NCI-H82 (cell line): ENCODE measurements at places on chromosomes 4 and X.

DNA sequence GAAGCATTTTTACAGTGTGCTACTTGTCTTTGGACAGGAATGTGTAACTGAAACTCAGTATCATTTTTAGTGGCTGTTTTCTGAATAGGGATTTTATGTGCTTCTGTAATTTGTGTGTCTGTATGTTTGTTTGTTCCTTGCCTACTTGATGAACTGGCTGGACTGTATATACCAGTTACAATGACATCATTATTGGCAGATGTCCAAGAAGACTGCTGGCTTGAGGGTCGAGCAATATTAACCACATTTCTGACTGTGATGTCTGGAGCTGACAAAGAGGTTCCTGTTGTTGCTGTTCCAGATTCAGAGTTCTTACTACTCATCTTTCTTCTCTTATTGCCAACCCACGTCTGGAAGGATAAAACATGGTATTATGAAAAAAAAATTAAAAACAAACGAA lies 33.0 kb downstream of the HDX start:
- DNase-seq, result peak; percentile 55

GRCh38 chr4:1369479-1370079 lies 22.6 kb downstream of the UVSSA start:
- DNase-seq, result peak; percentile 11

DNA sequence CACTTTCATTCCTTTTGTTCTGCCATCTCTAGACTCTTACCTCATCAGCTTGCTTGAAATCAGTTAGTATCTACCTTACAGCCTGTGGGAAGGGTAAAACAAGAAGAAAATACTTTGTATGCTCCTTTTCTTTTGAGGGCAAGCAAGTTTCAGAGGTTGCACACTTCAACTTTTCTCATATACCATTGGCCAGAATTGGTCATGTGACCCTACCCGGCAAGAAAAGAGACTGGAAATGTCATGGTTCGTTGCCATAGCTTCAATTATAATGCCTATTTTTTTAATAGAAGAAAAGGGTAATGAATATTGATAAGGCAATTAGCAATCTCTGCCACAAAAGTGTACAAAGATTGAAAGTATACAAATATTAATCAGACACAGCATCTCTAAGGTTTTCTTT lies 346.7 kb upstream of the TACR3 start:
- DNase-seq, result no peak

DNA sequence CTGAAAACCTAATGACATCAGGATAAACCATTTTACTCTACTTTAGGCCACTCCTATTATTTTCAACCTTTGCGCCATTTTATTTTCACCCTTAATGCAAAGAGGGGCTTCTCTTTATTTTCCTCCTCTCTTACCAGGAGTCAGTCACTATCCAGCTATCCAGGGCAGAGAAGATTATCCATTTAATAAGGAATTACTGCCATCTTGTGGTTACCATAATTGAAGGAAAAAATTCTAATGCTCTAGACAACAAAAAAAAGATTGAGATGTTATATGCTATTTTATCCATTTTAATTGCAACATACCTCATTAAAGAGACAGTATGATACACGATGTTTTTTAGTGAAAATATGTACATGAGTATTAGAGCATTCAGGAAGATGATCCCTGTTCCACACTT lies 514.5 kb upstream of the FAM241A start:
- peak; percentile 76 for DNase-seq

GRCh38 chr4:28832444-28832843 lies 1887.7 kb upstream of the PCDH7 start:
- DNase-seq, result no peak

DNA sequence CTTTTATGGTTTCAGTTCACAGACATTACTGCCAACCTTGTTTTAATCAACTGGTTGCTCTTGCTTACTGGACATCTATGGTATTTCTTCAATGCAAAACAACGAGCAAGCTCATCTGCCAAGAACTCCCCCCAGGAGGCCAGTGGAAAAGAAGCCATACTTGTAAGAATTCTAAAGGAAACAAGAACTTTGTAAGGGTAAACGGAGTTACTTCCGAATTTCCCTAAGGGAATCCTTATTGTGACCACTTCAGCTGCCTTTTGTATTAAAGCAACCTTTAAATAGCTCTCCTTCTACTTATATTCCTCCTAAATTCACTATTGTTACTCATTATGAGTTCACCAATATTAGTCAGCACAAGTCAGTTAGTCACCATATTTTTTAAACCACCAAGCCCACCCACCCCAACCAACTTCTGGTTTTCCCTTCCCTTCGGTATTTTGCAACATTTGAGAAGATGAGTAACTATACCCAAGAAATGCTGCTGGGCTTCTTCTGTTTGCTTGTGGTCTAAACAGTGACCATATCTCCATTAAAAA lies 602.8 kb upstream of the DIPK2B start:
- DNase-seq, result no peak

DNA sequence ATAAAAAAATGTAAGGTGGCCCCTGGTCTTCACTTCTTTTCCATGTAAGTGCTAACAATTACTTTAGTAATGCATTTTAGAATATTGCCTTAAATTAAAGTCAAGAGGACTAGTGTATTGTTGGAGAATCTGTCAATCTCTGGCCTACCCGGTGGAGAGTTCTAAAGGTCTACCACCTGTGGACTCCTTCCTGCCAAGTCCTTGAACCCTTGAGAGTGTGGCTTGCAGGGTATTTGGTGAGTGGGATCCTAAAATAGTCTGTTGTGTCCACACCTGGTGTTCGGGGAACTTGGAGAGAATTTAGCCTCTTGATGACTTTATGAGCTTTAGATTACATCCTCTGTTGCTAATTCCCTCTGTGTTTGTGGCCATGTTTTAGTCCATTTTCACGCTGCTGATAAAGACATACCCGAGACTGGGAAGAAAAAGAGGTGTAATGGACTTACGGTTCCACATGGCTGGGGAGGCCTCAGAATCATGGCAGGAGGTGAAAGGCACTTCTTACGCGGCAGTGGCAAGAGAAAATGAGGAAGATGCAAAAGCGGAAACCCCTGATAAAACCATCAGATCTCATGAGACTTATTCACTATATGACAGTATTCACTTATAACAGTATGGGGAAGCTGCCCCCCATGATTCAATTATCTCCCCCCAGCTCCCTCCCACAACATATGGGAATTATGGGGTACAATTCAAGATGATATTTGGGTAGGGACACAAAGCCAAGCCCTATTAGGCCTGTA lies 23.8 kb downstream of the DDIT4L start:
- DNase-seq, result no peak

DNA sequence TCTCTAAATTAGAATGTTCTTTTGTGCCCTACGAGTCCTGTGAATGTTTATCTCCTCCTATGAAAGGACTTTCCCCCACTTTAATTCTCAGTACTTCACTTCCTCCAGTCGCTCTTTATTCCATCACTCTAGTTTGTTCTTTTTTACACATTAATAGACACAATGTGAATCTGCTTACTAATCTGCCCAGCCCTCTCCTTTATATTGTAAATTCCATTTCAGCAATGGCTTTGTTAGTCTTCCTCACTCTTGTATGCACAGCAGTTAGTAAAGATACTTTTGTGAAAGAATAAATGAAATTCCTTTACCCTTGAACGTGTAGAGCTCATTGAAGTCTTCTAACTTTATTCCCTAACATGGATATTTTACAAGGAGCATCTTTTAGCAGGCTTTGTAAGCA lies 255.3 kb downstream of the GALNTL6 start:
- no peak for DNase-seq

- no peak for DNase-seq
Observed at GRCh38 chrX:109281483-109282275, 200.2 kb downstream of the GUCY2F start.

DNA sequence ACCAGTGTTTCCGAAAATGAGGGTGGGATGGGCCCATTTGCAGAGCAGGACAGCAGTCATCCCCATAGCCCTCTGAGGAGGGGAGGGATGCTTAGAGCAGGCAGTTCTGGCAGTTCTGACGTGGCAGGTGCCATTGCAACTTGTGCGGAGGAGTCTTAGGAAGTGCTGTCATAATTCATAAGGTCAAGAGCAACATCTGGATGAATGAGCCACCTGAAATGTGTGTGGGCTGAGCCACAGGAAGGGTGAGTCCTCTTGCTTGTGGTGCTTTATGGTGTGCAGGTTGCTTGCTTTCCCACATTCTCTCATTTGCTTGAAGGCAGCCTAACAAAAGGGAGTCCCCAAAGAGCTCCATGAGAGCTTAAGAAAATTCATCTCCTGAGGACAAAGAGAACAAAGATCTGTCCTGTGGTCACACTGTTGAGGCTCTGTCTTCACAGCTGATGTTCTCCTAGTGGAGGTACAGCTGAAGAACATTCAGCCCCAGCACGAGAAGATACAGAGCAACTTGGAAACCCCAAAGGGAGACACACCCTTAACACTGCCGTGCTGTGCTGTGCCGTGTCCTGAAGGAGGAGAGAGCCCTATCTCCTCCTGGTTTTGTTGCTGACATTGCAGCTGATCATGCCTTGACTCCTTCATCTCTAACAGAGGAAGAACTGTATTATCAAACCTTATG lies 60.3 kb downstream of the DLG3 start:
- DNase-seq, result no peak

DNA sequence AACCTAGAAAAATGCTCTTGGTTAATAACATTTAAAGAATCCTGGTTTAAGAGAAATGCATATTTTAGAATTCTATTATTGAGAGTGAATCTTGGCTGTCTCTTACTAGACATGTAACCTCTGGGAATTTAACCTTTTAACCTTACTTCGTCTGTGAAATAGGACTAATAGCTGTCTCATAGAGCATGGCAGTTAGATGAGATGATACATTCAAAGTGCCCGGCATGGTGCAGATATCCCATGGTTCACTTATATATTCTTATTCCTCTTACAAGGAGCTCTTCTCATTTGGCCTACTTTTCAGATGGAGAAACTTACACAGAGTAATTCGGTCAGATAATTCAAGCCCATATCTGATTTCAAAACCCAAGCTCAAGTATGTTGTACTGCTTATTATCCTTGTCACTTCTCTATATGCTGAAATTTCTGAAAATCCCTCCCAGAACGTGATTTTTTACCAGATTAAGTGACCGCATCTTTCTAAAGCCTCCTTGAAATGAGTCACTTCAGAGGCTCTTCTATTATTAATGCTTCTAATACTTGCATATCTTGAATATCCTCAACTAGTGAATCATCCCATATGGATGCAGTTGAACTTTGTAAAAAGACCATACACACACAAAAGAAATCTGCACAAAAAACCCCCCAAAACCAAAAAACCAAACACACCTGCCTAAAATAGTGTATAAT lies 4.9 kb downstream of the CDKN2AIP start:
- no peak for DNase-seq

GRCh38 chr4:15587649-15588048 lies 67.5 kb downstream of the FBXL5 start:
- DNase-seq, result no peak

- DNase-seq, result no peak
Observed at GRCh38 chr4:132860976-132861375, 288.1 kb upstream of the PCDH10 start.
